Small intestine (tissue), 16 donors: ENCODE measurements at places on chromosomes 5 and 9. TPM values are rescaled to one million over a fixed set of nuclear protein-coding genes. Genes with fewer than 3 reads are reported as not detected.

The LHX3 gene
- polyA plus RNA-seq: not detected

The RNF180 gene
- 1.2 TPM for polyA plus RNA-seq

The ADAMTS12 gene
- 0.37 TPM for polyA plus RNA-seq

The ZDHHC11 gene
- 7.8 TPM for polyA plus RNA-seq

DNA sequence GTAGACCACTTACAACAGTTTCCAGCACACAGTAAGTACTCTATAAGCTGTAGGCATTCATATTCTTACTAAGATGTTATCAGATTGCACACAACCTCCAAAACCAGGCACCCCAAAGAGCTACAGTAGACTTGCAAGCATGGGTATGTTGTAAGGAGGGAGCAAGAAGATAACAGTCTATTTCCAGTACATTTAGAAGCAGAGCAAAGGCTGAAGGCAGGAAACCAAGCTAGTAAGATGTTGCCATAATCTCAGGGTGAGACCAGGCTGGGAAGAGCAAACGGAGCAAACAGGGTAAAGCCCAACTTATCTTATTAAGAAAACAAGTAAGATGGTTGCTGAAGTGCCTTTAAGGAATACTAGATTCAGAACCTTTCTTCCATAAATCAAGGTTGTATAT lies 161.1 kb downstream of the GLIS3 start:
- no peak overlapping the region for H3K4me3 ChIP-seq
- H3K27ac ChIP-seq: no peak overlapping the region
- H3K27me3 ChIP-seq: no peaks in the 10 kb centered on the region
- peaks cover 6% of the 10 kb centered on the region for H3K4me1 ChIP-seq
- no peak for DNase-seq

DNA sequence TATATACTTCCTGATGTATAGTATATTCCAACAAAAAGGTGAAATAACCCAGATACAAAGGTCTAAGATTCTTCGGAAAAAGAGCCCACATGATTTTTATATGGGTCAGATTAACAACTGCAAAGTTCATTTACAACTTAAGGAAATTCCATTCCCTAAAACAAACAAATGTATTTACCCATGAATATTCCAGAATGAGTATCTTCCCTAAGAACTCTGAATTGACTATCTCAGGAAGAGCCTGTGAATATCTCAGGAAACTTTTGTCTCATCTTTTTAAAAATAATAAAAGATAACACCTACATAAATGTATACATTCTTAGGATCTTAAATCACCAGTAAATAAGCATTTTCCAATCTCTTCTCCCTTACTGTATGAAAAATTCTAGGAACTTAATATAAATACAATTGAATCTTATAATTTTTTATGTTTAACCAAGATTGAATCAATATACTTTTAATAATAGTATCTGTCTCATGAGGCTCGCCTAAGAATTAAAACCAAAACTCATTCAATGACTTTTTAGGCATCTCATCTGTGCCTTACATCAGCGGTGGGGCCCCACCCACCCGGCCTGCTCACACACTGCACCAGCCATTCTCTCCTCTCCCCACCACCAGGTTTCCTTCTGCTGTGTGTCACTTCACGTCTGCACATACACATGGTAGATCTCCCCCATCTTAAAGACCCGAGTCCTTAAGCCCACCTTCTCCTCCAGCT lies 78.1 kb downstream of the RAPGEF1 start:
- H3K27ac ChIP-seq: no peak overlapping the region
- DNase-seq: no peak
- H3K36me3 ChIP-seq: no peaks in the 10 kb centered on the region
- no peaks in the 10 kb centered on the region for H3K27me3 ChIP-seq

DNA sequence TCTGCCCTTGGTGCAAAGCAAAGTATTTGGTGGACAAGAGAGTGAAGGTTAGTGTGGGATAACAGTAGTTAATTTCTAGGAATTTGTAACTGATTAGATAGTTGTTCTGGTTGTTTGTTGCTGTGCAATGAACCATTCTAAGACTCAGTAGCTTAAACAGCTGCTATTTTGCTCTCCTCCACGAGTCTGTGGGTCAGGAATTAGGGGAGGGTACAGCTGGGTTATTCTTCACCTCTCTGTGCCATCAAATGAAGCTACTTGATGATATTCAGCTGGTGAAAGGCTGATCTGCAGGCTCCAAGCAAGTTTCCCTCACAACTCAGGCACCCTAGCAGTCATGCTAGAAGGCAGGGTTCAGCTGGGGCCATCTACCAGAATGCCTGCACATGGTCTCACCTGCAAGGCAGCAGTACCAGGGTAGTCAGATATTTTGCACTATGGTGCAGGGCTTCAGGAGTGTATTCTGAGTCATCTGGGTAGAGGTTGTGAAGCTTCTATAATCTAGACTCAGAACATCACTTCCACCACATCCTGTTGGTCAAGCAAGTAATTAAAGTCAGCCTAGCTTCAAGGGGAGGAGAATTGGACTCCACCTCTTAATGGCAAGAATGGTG lies 159.5 kb upstream of the SLC28A3 start:
- DNase-seq: no peak
- no peaks in the 10 kb centered on the region for H3K36me3 ChIP-seq
- H3K4me3 ChIP-seq: no peak overlapping the region
- no peaks in the 10 kb centered on the region for H3K27me3 ChIP-seq

The GZMA gene
- 4.9 TPM for polyA plus RNA-seq

- DNase-seq: no peak
- peaks cover 90% of the 10 kb centered on the region for H3K27me3 ChIP-seq
- H3K27ac ChIP-seq: no peak overlapping the region
- no peaks in the 10 kb centered on the region for H3K4me1 ChIP-seq
- H3K4me3 ChIP-seq: no peak overlapping the region
Measured at GRCh38 chr9:126671381-126671831, 57.7 kb downstream of the LMX1B start.

DNA sequence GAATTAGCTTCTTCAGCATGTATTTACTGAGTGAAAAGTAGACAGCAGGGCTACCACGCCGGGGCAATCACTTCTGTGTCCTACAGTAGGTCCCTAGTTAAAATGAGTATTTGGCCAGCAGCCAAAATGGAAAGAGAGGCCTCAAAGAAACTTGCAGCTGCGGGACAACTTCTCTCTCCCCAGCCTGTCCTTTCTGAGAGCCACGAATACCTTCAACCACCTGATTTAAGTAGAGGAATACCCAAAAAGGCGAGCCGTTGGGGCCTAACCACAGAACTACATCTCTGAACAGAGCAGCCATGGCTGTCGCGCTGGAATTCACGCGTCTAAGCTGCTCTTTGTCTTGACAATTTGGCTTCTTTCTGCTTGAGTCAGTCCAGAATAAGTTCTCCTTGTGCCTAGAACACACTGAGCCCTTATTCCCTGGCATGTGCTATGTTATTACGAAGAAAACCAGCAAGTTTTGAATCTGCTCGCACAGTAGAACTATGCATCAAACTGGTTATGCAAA lies 43.8 kb upstream of the GOLPH3 start:
- DNase-seq: no peak
- no peak overlapping the region for H3K4me3 ChIP-seq
- H3K4me1 ChIP-seq: no peaks in the 10 kb centered on the region
- no peaks in the 10 kb centered on the region for H3K27me3 ChIP-seq
- no peak overlapping the region for H3K27ac ChIP-seq

The CCL27 gene
- 0.09 TPM for polyA plus RNA-seq

- H3K4me1 ChIP-seq: no peaks in the 10 kb centered on the region
- peaks cover 12% of the 10 kb centered on the region for H3K36me3 ChIP-seq
- H3K27me3 ChIP-seq: no peaks in the 10 kb centered on the region
- DNase-seq: peak; percentile 13
Measured at GRCh38 chr5:109354761-109355160, 55.0 kb downstream of the PJA2 start.

The FGF18 gene
- 0.54 TPM for polyA plus RNA-seq

The FXN gene
- polyA plus RNA-seq: 5.4 TPM

The UBE2B gene
- polyA plus RNA-seq: 63.1 TPM

The ELOVL7 gene
- 9.2 TPM for polyA plus RNA-seq
